ENCODE measurements at places on chromosomes 7 and 10. TPM values are rescaled to one million over a fixed set of nuclear protein-coding genes. Genes with fewer than 3 reads are reported as not detected.

NXPH1 gene
- 60.7 TPM for total RNA-seq

DNA sequence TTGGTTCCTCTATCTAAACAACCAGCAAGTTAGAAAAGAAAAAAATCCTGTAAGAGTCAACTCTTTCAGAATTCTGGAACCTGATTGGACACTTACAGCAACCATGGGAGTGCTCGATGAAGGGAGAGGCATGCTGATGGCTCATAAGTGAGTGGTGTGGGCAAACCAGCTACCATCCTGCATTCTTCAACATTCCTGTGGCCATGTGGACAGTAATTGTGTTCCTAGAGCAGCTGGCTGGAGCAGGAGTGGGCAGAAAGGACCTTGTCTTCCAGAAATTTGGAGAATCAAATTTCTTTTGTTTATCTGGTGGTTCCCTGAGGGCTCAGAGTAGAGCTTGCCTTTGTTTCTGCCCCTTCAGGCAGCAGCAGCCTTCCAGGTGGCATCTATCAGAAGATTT, 22.5 kb upstream of the MYL7 start:
- no peaks in the 10 kb centered on the region for H3K27me3 ChIP-seq
- peaks cover 3% of the 10 kb centered on the region for H3K4me1 ChIP-seq
- H3K36me3 ChIP-seq = no peaks in the 10 kb centered on the region
- H3K27ac ChIP-seq = no peak overlapping the region
- DNase-seq = no peak

SCART1 gene
- total RNA-seq = 1.7 TPM

- no peaks in the 10 kb centered on the region for H3K27me3 ChIP-seq
- no peaks in the 10 kb centered on the region for H3K4me1 ChIP-seq
- H3K36me3 ChIP-seq = peaks cover 11% of the 10 kb centered on the region
- no peak for DNase-seq
- no peak overlapping the region for H3K27ac ChIP-seq
Observed at GRCh38 chr7:108189733-108190388, 59.7 kb upstream of the LAMB4 start.

DNA sequence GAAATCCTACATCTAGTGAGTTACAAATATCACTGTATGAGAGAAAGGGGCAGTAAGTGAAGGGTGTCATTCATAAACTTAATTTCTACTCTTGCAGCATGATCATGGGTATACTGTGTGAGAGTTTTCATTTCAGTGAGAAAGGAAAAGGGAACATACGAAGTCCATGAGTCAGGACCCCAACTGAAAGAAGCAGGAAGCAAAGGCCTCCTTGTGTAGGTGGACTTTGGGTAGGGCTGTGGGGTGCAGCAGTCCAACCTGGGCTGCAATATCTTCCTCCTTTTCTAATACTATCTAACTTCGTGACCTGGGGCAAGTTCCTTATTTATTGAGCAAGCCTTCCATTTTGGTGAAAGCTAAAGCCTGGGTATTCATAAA, 248.2 kb upstream of the TCF7L2 start:
- H3K27me3 ChIP-seq = no peaks in the 10 kb centered on the region
- H3K27ac ChIP-seq = no peak overlapping the region
- no peak for DNase-seq
- no peaks in the 10 kb centered on the region for H3K4me1 ChIP-seq
- no peaks in the 10 kb centered on the region for H3K36me3 ChIP-seq

DNA sequence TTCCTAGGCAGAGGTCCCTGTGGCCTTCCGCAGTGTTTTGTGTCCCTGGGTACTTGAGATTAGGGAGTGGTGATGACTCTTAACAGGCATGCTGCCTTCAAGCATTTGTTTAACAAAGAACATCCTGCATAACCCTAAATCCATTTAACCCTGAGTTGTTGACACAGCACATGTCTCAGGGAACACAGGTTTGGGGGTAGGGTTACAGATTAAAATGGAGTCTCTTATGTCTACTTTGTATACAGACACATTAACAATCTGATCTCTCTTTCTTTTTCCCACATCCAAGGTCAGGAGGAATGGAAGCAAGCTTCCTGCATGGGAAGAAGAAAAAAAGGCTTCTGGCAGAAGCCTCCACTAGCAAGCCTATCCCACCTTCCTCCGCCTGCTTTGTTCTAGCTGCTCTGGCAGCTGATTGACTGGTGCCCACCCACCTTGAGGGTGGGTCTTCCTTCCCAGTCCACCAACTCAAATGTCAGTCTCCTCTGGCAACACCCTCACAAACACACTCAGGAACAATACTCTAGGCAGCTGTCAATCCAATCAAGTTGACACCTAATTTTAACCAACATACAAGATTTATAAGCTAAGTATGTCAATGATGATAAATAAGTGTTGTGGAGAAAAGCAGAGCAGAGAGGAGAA, 176.5 kb upstream of the CCZ1B start:
- no peaks in the 10 kb centered on the region for H3K27me3 ChIP-seq
- H3K4me1 ChIP-seq = no peaks in the 10 kb centered on the region
- no peaks in the 10 kb centered on the region for H3K36me3 ChIP-seq
- DNase-seq = no peak
- H3K27ac ChIP-seq = no peak overlapping the region
- H3K4me3 ChIP-seq = no peak overlapping the region

- DNase-seq = no peak
- H3K27me3 ChIP-seq = no peaks in the 10 kb centered on the region
- peaks cover 35% of the 10 kb centered on the region for H3K4me1 ChIP-seq
- peaks cover 13% of the 10 kb centered on the region for H3K36me3 ChIP-seq
Observed at GRCh38 chr7:70775570-70776156, 356.3 kb upstream of the GALNT17 start.

DNAH11 gene
- 16.8 TPM for total RNA-seq

TLX1 gene
- total RNA-seq = not detected

GRCh38 chr10:100153239-100153825, 32.5 kb downstream of the ERLIN1 start:
- no peak overlapping the region for H3K27ac ChIP-seq
- H3K27me3 ChIP-seq = no peaks in the 10 kb centered on the region
- H3K4me1 ChIP-seq = no peaks in the 10 kb centered on the region
- no peak for DNase-seq

GRCh38 chr7:35695987-35696386, 1.1 kb upstream of the HERPUD2 start:
- DNase-seq = no peak
- no peaks in the 10 kb centered on the region for H3K27me3 ChIP-seq
- H3K4me3 ChIP-seq = peak overlapping the region; percentile 85
- peaks cover 20% of the 10 kb centered on the region for H3K4me1 ChIP-seq
- peaks cover 3% of the 10 kb centered on the region for H3K36me3 ChIP-seq
- H3K27ac ChIP-seq = no peak overlapping the region
